ENCODE measurements at places on chromosomes 7 and 10. TPM values are rescaled to one million over a fixed set of nuclear protein-coding genes. Genes with fewer than 3 reads are reported as not detected.

MKLN1 gene
- 31.5 TPM for total RNA-seq

OPALIN gene
- not detected for total RNA-seq

GRID2IP gene
- total RNA-seq = not detected

ZYX gene
- total RNA-seq = 137 TPM

LRIT2 gene
- total RNA-seq = not detected

DNA sequence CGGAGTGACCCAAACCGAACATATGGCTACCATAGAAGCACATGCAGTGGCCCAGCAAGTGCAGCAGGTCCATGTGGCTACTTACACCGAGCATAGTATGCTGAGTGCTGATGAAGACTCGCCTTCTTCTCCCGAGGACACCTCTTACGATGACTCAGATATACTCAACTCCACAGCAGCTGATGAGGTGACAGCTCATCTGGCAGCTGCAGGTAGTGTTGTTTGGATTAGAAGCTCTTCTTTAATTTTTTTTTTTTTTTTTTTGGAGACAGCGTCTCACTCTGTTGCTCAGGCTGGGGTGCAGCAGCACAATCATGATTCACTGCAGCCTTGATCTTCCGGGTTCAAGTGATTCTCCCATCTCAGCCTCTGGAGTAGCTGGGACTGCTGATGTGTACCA lies 45.8 kb downstream of the NRF1 start:
- DNase-seq = peak; percentile 73

- DNase-seq = no peak
Observed at GRCh38 chr10:121578965-121579364, 19.3 kb downstream of the FGFR2 start.

- DNase-seq = no peak
Observed at GRCh38 chr10:88507404-88507803, 75.7 kb downstream of the RNLS start.

- DNase-seq = peak; percentile 15
Observed at GRCh38 chr10:28587270-28587969, 54.5 kb downstream of the WAC start.

All from LHCN-M2 (cell line).